ENCODE measurements at places on chromosomes 12 and 14.

- DNase-seq = no peak
These were observed 65.0 kb downstream of the SERPINA3 start for GRCh38 chr14:94677213-94677612.

- no peak for DNase-seq
These were observed 41.8 kb upstream of the SNX6 start for GRCh38 chr14:34671716-34672115.

DNA sequence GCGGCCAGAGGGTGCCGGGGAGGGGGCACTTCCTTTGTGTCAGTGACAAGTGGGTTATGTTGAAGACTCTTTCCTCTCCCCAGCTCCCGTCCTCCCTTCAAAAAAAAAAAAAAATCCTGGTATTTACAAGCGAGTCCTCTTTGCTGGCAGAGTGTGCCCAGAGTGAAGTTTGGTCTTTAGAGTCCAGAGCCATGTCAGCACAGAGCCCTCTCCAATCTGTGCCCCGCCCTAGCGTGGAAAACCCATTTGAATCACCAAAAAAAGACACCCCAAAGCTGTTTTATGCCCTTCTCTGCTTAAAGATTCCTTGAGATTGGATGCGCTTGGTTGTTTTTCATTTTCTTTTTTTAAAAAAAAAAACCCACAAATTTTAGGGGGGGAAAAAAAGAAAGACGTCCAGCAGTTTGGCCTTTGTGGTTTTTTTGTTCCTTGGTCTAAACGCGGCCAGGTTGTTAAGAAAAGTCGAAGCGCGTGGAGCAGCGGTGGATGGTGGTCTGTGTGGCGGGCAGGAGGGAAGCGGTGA, 3.3 kb downstream of the NKX2-1 start:
- DNase-seq = no peak

DNA sequence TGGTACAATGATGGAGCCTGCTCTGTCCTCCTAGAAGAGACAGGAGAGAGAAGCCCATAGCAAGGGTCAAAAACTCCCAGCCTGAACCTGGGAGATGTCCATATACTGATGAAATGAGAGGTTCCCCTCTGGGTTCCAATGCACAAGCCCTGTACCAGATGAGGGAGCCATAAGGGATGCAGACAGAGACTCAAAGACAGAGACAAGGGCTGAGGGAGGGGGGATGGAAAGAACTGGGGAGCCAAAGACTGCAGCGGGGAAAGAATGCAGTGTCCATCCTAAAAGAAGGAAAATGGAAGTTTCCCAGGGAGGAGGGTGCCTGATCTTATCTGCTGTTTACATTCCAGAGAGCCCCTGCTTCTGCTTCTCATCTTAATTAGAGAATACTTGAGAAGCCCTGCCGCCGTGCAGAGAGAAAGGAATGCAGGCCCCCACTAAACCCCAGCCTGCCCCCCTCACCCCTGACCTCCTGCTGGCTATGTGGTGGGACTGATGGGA, 27.7 kb downstream of the KRT18 start:
- no peak for DNase-seq

GRCh38 chr12:6056406-6057240, 67.8 kb downstream of the VWF start:
- no peak for DNase-seq
